ENCODE measurements at places on chromosomes 7 and 10. TPM values are rescaled to one million over a fixed set of nuclear protein-coding genes. Genes with fewer than 3 reads are reported as not detected.

DNA sequence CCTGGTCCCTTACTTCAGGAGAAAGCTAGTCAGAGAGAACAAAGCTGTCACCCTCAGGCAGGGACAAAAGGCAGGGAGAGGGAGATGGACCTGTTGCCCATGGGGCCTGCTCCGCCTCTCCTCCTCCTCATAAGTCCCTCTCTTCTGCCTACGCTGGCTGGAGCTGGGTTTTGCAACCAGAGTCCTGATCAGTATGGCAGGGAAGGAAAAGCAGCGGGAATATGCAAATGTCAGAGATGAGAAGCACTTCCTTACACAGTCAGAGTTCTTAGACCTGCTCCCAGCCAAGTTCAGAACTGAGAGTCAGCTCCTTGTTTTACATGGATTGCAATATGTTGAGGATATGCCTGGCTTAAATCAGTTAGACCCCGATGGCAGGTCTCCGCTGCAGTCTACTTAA is 231.1 kb downstream of the ADAM12 start:
- no peak for DNase-seq

DNA sequence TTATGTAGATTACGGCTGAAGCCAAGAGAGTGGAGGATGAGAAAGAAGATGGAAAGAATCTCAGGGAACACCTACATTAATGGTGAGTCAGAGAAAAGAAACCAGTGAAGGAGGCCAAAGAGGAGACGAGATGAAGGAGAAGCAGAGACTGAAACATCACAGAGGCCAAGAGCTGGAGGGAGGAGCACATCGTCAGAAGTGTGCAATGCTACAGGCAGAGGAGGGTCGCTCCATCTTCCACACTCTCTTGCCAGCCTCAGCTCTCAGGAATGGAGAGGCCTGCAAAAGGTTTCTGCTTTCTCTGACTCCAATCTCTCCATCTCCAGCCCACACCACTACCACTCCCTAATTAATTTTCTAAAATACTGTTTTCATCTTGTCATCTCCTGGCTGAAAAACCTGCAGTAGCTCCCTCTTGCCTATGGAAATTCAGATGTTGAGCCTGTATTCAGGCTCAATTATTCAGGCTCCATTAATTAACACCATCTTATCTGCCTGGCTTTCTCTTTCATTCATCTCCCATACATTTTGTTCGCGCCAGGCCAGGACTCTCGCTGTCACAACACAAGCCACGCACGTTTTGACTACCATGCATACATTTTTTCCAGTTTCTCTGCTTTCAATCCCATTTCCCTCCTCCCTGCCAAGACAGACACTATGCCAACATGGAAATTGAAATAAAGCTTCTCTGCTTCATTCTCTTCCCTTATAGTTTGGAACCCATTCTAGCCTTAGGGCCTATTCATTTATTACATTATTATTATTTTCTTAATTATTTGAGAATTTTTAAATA is 165.8 kb downstream of the INHBA start:
- DNase-seq: no peak

Gene XPNPEP1
- 58.7 TPM for polyA plus RNA-seq

Gene MOSPD3
- 15.0 TPM for polyA plus RNA-seq

All from K562 (cell line).